ENCODE measurements at places on chromosomes 12 and 14.

- DNase-seq, result no peak
Observed at GRCh38 chr14:72701605-72702004, 192.3 kb downstream of the DPF3 start.

DNA sequence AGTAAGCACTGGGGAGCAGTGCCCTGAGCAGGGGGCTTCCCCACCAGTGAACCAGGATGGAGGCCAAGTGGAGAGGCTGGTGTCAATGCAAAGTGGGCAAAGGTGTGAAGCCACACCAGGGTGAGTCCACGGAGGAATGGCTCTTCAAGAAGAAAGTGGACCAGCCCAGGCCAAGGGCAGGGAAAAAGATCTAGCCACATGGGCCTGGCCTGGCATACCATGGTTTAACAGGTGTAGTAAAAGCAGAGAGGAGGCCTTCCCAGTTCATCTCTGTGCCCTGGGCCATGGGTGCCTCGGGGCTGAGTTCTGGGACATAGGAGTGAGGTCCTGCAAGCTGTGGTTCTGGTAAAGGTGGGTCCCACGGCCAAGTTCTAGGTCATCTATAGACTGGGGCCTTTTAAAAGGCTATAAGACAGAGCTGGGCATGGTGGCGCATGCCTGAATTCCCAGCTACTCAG is 153.4 kb downstream of the DPF3 start:
- DNase-seq, result peak; percentile 35

GRCh38 chr14:55556929-55557623 is 22.9 kb upstream of the KTN1 start:
- DNase-seq, result peak; percentile 76

- DNase-seq, result no peak
Observed at GRCh38 chr14:81450976-81451375, 50.9 kb upstream of the STON2 start.

GRCh38 chr12:103632554-103633216 is 45.6 kb downstream of the STAB2 start:
- DNase-seq, result no peak

DNA sequence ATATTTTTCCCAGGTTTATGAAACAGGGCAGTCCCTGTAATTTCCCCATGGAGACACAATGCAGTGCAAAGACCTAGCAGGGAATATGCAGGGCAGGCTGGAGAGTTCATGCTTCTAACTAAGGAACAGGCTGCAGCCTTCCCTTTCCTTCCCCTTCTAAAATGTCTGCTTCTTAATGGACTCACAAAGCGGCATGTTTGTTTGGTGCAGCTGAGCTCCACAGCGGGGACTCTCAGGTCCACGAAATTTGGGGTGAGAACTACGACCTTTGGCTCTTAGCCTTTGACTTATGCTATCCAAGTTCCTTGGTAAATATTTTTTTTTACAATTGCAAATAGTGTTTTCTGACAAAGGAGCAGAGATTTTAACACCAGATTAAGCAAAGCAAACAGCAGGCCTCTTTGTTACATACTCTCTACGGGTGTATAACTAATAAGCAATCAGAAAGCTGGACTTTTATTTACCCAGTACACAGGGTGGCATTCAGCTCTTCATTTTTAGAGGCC is 323.6 kb downstream of the ZFP36L1 start:
- DNase-seq, result no peak

DNA sequence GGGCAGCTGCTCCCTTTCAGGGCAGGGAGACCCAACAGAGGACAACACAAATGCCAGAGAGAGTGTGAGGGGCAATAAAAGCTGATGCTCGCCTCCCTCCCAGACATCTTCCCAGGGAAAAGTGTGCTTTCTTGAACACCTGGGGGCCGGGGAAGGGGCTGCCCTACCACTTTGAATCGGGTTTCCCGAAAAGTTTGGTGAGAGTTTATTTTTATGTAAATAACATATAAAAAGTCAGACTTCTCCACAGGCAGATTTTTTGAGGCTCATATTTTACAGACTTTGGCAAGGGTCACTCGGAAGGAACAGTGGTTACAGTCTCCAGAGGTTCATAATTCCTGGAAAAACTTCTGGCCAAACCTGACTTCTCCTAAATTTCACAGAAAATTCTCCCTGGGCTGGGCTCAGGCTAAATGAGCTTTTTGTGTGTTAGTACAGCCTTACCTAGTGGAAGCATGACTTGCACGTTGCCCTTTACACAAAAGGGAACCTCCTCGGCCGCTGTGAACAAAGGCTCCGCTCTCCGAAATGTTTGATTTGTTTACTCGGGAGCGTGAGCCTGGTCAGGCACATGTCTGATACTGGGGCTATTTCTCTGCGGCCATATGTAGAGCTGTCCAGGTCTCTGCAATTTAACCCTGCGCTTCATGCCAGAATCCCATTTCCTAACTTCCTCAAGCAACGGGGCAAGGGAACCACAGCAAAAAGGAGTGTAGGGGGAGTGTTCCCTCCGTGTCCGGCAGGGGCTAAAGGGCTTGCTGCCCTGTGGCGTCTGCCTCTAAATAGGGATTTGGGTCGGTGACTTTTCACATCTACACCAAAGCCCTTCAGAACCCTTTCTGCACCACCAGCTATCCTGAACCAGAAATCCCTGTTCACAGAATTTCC is 3.4 kb downstream of the RTL1 start:
- DNase-seq, result no peak

GRCh38 chr14:63972323-63972932 is 119.6 kb downstream of the SYNE2 start:
- no peak for DNase-seq

GRCh38 chr12:123232472-123232806 is 502 bp downstream of the MPHOSPH9 start:
- peak; percentile 74 for DNase-seq

Data from coronary artery (tissue), 2 donors.